ENCODE measurements at places on chromosomes 13 and 19. TPM values are rescaled to one million over a fixed set of nuclear protein-coding genes. Genes with fewer than 3 reads are reported as not detected.

Gene KIR2DL1
- polyA plus RNA-seq = 0.12 TPM

Gene LHFPL6
- 37.1 TPM for polyA plus RNA-seq

Gene STK11
- 59.0 TPM for polyA plus RNA-seq

- DNase-seq = no peak
These were observed 194.6 kb downstream of the POSTN start for GRCh38 chr13:37403776-37404527.

DNA sequence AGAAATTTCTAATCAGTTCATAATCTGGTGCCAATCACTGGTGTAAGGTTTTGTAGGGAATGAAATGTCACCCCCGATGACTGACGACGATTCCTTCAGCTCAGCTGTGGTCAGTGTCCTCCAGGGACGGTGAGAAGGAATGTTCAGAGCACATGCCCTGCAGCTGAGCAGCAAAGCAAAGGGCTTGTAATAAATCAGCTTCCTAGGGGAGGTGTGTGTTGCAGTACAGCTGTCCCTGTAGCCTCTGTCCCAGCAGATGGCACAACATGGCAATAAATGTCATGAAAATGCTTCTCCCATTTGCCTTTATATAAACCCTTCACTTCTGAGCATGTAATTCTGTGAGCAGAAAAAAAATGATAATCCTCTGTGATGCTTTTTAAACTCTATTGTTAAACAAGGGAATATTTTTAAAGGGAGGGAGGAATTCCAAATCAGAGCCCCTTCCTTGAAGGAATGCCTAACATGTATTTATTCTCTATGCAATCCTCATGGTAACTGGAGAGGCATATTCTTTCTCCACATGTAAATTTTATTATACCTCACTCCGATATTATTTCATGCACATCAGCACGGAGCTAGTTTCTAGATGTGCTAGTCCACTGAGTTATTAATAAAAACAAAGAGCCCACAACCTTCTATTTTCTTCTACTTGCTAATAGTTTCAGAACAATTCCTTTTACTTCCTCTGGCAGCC, 102.5 kb downstream of the FAM216B start:
- DNase-seq = peak; percentile 46

DNA sequence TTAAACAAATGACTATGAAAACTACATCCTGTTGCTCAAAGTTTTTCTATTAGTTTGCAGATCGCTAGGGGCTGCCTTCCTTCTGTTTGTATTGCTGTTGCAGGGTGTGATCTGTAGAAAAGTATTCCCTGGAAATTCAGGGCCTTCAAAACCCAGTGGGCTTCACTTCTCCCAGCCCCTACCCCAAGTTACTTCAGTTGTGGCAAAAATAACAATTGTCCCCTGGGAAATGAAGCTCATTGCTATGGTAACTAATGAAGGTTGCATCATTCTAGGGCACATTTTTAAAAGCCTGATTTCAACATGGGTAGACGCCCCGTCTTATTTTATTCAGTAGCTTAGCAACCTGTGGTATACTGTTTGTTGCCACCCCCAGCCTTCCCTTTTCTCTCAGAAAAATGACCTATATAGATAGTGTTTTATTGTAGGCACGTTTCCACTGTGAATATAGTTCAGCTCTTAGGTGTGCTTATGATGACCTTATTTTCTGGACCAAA, 60.9 kb downstream of the WDFY2 start:
- no peak for DNase-seq

DNA sequence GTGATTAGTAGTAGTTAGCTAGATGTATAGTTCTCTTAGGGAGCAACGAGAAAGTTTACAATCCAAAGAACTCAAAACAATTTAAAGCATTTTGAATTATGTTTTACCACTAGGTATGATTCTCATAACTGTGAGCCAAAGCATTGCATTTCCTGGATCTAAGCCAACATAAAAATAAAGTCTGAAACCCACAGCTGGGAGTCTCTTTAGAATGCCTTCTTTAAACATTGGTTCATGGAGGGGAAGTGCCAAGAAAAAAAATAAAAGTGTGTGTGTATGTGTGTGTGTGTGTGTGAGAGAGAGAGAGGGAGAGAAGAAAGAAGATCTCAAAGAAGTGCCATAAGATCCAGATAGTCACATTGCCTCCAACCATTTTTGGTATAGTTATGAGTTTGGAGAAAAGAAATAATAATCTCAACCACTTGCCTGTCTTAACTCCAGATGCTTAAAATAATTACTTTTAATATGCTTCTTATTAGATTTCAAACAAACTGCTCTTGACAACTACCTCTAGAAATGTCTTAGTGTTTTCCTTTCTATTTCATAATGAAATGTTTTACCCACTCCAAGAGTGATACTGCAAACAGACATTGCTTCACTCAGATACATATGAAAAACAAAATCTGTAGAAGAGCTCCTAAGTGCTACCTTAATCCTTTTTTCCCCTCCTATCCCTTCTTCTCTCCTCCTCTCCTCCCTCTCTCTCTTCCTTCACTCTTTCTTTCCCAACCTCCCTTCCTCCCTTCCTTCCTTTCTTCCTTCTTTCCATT, 554.1 kb downstream of the KCTD12 start:
- no peak for DNase-seq
